Central memory CD4-positive, alpha-beta T cell (primary cell): ENCODE measurements at places on chromosomes 1 and 21.

- DNase-seq: peak; percentile 89
These were observed 126.9 kb upstream of the ERRFI1 start for GRCh38 chr1:8152731-8153702.

GRCh38 chr1:206949208-206949607, 2.9 kb upstream of the PIGR start:
- DNase-seq: no peak

GRCh38 chr1:76390456-76390855, 315.9 kb downstream of the ST6GALNAC3 start:
- no peak for DNase-seq

DNA sequence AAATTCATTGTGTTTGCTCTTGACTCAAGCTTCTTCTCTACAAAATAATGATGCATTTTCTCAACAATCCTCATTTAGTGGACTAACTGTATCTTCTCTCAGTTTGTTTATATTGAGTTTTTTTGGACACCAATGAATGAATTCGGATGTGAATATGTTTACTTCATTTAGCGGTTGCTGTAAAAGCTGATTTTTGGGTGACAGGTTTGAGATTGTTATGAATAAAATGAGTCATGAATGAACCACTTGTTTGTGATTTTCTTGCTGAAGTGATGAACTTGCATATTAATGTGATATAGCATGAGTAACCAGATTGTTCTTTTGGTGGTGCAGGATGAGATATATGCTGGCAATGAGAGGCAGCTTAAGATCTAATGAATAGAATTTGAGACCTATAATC, 3.1 kb downstream of the DNM3 start:
- no peak for DNase-seq

GRCh38 chr1:43147625-43148327, 24.3 kb downstream of the EBNA1BP2 start:
- DNase-seq: no peak

- DNase-seq: no peak
These were observed 8.8 kb downstream of the GPATCH2 start for GRCh38 chr1:217622042-217622441.

DNA sequence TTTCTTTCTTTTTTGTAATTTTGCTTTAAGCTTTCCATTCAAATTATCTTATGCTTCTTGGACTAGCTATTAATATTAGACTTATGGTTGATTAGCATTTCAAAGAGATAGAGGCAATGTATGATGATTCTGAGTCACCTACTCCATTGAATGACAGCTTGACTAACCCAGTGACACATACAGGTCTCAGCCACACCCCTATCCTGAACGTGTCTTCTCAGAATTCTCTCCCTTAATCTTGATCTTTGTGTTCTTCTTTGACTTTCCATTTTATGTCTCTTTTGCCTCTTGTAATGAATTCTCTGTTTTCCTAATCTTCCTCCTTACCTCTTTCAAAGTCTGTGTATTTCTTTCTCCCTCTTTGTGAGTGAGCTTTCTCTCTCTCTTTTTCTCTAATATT, 241.1 kb downstream of the PDE4B start:
- DNase-seq: no peak

- peak; percentile 22 for DNase-seq
These were observed 1.3 kb downstream of the DYRK1A start for GRCh38 chr21:37367703-37368540.

- DNase-seq: no peak
These were observed 2.7 kb upstream of the MARCKSL1 start for GRCh38 chr1:32338637-32339145.

GRCh38 chr1:215282557-215282956, 200.0 kb downstream of the KCNK2 start:
- DNase-seq: no peak

GRCh38 chr21:35091496-35091895, 42.4 kb upstream of the RUNX1 start:
- no peak for DNase-seq

DNA sequence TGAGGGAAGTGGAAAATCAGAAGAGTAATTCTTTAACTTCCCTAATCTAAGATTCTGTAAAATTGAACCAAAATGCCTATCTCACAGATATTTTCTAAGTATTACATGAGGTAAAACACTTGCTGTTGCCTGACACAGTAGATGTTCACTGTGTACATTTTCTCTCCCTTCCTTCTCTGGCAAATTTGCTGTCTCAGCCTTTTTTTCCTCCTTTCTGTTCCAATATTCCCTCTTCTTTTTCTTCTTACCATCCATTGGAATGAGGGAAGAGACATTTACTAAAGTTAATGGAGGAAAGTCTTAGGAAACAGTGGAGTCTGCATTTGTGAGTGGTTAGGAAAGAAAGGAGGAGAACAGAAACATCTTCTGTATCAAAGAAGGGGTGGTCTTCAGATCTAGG, 239.9 kb downstream of the ZP4 start:
- DNase-seq: no peak

DNA sequence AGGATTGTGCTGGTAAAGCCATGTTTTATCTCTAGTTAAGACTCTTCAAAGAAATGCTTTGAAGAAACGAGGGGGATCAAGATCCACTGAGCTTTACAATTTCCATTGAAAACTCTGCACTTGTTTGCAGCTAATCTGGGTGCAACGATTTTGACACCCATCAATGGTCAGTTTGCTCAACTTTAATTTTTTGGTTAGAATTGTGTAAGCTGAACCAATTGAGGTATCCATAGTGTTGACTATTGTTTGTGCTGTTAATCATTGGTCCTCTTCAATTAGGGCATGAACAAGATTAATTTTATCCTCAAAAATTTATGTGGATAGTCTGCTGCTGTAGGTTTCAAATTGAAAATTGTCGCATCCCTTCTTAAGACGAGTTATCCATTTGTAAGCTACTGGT, 17.7 kb upstream of the PLXNA2 start:
- DNase-seq: no peak

GRCh38 chr1:74641161-74641560, 32.4 kb downstream of the ERICH3 start:
- no peak for DNase-seq

- no peak for DNase-seq
These were observed 155.4 kb downstream of the BRINP3 start for GRCh38 chr1:190322274-190322673.

DNA sequence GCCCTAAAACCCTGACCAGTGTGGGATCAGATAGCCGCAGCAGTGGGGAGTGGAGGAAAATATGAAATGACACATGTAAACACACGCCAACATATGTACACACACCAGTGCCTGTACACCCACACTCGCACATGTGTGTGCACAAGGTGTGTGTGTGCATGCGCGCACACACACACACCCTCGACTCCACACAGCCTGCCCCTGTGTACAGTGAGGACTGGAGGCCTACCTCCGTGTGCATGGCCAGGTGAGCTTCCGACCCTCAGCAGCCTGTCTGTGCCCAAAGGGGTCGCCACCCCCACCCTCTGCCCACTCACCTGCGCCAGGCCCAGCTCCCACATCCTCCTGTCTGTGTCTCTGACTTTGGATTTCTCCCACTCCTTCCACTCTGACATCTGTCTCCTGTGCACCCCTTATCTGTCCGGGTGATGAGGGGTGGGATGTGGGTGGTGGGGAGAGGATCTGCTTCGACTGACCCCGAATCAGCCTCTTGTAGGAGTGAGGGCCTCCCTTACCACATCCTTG, 31.7 kb downstream of the CITED4 start:
- DNase-seq: no peak

GRCh38 chr1:12001249-12001917, 17.9 kb upstream of the MIIP start:
- DNase-seq: no peak

DNA sequence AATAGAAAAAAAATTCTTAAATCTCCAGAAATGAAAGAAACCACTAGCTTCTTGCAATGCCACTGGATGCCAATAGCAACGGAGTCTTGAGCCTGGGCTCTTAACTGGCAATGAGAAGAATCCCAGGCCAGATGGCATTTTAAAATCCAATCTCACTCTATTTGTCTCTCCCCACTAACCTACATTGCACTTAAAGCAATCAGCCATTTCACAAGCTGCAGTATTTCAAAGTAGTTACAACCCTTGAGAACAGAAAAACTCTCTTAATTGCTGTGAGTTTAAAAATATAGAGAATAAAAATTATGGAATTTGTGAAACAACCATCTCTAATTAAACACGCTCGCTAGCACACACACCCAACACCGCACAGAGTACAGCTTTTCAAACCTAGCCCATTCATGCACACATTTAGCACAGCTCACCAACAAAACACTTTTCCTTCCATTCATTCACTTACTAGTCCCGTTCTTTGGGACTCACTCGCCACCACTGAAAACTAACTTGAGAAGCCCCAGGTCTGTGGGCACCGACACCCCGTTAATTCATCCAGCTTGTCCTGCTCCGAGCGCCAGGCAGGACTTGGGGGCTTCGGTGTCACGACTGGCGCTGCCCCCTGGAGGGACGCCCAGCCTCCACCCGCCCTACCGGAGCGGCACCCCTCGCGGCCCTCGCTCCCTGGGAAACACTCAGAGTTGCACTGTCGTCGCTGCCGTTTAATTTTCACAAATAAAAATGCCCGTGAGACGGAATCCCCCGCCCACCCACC, 1.0 kb downstream of the DDAH1 start:
- no peak for DNase-seq

DNA sequence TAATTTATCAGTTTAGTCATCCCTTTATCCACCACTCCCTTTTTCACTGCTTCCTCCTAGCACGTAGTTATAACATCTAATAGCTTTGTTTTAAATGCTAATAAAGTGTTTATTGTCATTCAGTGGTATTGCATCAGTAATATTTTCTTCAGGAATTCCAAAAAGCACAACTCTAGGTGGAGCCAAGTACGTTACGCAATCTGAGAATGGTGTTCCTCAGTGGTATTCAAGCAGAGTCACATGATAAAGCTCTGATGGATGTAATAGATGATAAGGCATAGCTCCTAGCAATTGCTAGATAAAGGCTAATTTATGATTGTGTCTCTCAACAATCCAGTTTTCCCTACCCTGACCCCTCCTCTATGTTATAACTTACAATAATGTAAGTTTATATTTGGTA, 494.6 kb upstream of the ADGRL4 start:
- DNase-seq: no peak

- no peak for DNase-seq
These were observed 76.0 kb downstream of the GPATCH2 start for GRCh38 chr1:217554849-217555248.

DNA sequence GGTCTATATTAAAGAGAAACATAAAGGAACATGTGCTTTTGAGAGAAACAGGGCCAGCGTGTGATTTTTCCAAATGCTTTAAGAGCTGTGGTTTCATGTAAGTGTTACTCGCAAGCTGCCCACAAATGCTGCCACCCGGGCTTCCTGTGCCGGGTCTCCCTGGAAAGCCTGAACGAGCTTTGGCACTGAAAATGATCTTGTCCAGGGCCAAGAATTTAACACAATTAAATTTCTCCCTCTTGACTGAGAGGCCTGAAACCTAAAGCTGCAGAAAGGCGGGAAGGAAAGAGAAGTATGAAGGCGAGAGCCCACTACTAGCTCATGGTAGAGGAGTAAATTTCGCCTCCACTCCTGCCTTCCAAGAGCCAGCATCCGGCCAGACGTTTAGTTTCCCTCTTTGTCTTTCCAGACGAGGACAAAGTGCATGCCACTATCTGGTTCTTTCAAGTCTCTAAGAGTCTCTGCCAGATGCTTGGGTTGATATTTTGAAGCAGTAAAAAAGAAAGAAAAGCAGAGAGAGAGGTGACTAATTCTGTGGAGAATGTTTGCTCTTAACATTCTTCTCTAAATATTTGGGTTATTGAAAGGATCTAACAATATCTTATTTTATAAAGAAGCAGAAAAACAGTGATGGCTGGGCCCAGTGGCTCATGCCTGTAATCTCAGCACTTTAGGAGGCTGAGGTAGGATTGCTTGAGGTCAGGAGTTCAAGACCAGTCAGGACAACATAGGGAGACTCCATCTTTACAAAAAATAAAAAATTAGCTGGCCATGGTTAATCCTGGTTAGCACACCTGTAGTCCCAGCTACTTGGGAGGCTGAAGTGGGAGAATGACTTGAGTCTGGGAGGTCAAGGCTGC, 100.0 kb upstream of the HNRNPU start:
- no peak for DNase-seq
